CD8-positive, alpha-beta memory T cell (primary cell): ENCODE measurements at places on chromosomes 13 and 19.

GRCh38 chr13:48126944-48127830, 32.3 kb upstream of the MED4 start:
- DNase-seq, result peak; percentile 74

DNA sequence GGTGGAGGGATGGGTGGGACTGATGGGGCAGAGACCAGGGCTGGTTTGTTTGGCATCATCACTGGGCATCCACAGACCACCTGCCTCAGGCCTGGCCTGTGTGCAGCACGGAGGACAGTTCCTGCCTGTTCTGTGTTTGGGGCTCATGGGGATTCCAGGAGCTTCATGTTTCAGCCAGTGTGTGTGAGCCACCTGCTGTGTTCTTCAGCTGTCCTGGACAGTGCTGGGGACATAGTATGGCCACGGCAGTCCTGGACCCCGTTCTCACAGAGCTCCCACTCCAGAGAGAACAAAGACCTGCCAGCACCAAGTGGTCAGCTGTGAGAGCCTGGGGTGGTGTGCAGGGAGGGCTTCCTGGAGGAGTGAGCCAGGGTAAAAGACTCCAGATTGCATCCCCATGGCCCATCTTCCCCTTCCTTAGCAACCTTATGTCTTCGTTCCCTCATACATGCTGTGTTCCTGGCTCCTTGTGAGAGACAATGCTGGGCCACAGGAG, 2.0 kb upstream of the CCDC97 start:
- no peak for DNase-seq

DNA sequence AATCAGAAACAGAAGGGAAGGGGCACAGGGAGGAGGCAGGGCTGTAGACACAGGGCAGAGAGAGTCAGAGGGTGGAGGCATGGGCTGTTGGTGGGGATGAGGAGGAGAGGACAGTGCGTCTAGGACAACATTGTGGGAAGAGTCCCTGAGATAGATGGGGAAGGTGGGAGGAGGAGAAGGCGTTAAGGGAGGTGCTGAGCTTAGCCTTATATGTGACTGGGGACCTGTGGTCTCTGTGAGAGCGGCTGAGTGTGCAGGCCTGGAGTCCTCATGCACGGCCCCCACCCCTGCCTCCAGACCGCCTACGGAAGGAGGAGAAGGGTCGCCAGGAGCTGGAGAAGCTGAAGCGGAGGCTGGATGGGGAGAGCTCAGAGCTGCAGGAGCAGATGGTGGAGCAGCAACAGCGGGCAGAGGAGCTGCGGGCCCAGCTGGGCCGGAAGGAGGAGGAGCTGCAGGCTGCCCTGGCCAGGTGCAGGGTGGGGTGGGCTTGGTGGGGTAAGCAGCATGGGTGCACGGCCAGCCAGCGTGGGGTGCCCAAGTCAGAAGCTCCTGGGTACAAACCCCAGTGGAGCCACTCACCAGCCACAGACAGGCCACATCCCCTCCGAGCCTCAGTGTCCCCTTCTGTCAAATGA, 56.8 kb downstream of the KCNC3 start:
- DNase-seq, result no peak

- no peak for DNase-seq
Measured at GRCh38 chr13:90591927-90592268, 755.6 kb upstream of the MIR17HG start.

- no peak for DNase-seq
Measured at GRCh38 chr13:19156013-19156825, 25.4 kb downstream of the TUBA3C start.

- no peak for DNase-seq
Measured at GRCh38 chr19:1032264-1032867, 6.0 kb downstream of the CNN2 start.

DNA sequence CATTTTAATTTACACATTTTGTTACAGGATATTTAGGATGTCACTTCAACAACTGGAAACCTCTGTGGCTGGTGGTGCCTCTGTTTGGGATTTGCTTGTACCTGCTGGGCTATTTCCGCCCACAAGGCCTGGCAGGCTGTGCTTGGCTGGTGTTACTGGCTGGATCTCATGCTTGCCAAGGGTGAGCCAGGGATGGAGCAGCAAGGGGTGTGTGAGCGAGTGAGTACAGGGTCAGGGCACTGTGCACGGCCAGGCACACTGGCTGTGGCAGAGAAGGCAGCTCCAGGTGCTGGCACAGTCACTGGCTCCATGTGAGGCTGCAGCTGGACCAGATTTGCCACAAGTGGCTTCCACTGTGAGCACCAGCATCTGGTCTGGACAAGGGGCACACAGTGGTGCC, 1254.8 kb downstream of the SLITRK5 start:
- no peak for DNase-seq

DNA sequence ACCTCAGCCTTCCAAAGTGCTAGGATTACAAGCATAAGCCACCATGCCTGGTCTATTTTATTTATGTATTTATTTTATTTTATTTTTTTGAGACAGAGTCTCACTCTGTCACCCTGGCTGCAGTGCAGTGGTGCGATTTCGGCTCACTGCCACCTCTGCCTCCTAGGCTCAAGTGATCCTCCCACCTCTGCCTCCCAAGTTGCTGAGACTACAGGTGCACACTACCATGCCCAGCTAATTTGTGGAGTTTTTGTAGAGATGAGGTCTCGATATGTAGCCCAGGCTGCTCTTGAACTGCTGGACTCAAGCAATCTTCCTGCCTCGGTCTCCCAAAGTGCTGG, 10.3 kb upstream of the ADGRE5 start:
- no peak for DNase-seq

DNA sequence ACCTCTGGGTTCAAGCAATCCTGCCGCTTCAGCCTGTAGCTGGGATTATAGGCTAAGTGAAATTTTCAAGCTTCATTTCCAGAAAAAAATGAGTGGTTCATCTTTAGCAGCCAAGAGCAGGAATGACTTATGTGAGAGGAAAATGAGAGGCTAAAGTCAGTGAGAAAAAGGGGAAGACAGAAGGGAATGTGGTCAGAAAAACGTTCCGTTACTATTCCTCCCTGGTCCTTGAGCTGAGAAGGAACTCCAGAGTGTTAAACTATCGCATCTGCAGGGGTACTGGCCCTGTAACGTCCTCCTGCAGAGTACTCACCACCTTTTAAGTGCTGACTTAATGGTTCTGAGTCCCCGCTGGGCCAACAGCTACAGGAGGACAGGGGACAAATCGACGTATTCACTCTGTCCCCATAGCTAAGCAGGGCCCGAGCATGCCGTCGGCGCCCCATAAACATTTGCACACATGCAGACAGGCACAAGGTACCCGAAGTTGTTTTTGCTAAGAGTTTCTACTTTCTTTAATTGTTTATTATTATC, 88.1 kb downstream of the FLT1 start:
- DNase-seq, result no peak

DNA sequence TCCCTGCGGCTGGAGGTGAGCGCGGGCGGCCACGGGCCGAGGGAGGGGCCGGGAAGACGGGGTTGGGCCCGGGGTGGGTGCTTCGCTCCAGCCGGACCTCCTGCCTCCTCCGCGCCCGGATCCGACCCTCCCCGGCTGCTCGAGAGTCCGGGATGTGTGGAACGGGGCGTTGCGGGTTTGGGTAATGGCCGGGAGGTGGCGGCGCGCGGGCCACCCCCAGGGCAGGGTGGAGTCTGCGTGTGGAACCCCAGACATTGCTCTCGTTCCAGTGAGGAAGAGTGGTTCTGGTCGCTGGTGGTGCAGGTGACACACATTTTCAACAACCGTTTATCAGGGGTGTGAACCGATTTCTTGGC, 38.8 kb downstream of the ARHGEF7 start:
- DNase-seq, result no peak

- DNase-seq, result no peak
Measured at GRCh38 chr13:31050486-31051400, 111.0 kb downstream of the HSPH1 start.

DNA sequence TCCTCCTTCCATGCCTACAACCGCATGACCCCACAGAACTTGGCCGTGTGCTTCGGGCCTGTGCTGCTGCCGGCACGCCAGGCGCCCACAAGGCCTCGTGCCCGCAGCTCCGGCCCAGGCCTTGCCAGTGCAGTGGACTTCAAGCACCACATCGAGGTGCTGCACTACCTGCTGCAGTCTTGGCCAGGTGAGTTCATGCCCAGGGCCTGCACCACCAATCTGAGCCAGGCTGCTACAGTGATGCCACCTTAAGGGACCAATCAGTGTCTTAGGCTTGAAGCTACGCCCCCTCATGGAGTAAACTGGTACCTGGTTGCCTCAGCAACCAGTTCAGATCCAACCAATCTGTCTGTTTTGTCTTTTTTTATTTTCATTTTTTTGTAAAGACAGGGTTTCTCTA, 5.2 kb downstream of the SYDE1 start:
- DNase-seq, result no peak

DNA sequence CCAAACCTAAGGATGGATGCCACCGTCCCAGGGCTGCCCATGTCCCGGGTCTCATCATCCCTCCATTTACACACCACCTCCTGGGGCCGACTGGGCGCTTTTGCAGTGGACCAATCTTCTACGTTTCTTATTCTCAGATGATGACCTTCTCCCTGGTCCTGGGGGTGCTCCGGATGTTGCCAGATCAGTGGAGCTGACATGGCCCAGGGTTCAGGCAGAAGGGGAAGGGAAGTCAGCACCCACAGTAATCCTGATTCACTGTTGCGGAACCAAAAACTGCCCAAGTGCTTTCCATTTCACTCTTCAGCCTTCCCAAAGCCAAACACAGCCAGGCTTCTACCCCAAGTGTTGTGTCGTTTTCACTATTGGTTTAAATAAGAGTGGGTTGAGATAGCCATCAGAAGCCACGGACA, 29.8 kb downstream of the RAB20 start:
- DNase-seq, result no peak

DNA sequence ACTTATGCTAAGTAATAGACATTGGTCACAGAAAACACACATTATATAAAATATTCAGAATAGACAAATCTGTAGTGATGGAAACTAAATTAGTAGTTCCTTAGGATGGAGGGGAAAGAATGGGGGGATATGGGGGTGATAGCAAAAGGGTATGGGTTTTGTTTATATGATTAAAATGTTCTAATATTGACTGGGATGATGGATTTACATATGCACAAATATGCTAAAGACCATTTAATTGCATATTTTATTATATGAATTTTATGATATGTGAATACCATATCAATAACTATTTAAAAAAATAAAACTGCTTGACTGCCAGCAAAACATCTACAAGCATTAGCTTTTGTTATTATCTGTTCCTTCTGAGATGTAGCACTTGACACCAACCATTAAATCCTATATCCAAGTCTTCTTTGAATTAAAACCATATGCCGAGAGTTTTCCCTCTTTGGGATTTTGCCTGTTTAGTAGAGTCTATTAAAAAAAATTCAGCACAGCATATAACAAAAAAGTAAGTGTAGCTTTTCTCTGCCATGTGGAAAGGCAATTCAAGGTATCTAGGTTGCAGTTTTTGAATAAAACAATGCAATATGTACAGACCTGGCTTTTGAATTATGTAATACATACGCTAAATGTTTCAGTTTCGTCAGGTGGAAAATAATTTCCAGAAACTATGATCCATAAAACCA, 2584.1 kb upstream of the PCDH20 start:
- no peak for DNase-seq

DNA sequence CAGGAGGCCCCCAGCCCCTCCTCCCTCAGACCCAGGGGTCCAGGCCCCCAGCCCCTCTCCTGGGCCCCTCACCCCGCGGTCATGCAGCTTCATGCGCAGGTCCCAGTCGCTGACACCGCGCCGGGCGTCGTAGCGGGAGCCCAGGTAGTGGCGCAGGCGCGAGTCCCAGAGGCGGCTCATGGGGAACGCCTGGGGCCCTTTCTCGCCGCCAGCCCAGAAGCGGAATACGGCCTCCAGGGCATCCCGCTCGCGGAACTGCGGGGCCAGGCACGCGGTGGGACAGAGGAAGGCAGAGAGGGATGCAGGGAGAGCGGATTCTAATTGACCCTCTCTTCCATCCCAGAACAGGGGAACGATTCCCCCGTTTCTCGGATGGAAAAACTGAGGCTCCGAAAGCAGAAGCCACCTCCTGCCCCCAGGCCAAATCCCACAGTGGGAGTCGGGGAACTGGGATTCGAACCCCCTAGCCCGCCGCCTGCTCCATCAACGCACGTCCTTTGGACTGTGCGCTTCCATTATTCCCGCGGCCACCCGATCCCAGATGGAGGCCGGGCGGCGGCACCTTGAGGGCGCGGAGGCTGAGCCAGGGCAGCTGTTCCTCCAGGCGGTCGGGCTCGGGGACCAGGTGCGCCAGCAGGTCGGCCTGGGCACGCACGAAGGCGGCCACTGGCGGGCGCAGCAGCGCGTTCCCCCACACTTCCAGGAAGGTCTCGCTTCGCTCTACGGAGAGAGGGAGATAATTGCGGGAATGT, 4.2 kb upstream of the TNNI3 start:
- no peak for DNase-seq

DNA sequence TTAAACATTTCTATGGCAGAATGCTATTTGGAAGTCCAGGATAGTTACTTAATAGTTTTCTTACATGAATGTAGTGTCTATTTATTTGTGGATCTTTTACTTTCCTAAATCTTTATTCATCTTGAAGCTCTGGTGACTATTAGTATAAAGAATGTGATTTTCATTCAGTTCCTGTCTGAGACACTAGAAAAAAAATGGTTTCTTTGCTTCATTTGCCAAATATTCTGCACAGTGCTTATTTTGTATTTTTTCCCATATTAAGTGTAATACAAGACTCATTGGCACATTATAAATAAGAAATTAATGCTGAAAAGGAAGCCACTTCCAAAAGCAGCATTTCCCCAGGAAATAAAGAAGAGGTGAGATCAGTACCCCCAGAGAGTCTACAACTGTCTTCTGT, 109.8 kb downstream of the POSTN start:
- DNase-seq, result no peak

GRCh38 chr13:69857183-69857821, 250.3 kb upstream of the ATXN8OS start:
- no peak for DNase-seq

- DNase-seq, result no peak
Measured at GRCh38 chr13:37194428-37194861, 89.0 kb upstream of the CSNK1A1L start.

DNA sequence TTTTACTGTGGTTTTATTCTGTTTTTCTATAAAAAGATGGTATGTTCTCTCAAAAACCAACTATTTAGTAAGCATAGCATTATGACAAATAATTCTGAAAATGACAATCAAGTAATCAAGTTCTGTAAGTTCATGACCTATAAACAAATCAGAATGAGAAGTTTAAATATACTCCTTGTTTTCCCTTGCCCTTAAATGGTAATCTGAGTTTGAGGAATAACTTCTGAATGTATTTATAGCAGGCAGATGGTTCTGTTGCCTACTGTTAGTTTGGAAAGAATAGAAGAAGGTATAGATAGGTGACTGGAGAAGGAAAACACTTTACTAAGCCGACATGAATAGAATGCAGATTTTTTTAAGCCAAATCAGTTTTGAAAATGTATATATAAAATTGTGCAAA, 63.9 kb downstream of the POSTN start:
- no peak for DNase-seq

DNA sequence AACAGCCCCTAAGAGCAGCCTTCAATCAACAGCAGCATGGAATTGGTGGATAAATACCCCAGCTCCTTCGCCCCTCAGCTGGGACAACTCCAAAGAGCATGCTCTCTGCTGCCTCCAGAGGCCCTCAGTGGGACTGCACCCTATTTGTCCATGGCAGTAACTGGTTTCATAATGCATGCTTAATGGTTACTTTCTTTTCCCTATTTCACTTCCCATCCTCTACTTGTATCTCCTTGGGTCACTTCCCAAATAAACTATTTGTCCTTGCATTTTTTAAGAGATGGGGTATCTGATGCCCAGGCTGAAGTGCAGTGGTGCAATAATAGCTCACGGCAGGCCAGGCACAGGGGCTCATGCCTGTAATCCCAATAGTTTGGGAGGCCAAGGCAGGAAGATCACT, 13.5 kb upstream of the TPM4 start:
- DNase-seq, result peak; percentile 78
